CD4-positive, alpha-beta T cell treated with Interleukin-6 at 100 ng/mL for 8 hours (primary cell): ENCODE measurements at places on chromosomes 1 and 21.
A peak's percentile ranks its signal among the peaks of the same experiment; 100 is the strongest.

GRCh38 chr1:167489571-167490340, 28.6 kb downstream of the CD247 start:
- peak; percentile 51 for DNase-seq

GRCh38 chr1:91400133-91400725, 4.4 kb downstream of the HFM1 start:
- no peak for DNase-seq

DNA sequence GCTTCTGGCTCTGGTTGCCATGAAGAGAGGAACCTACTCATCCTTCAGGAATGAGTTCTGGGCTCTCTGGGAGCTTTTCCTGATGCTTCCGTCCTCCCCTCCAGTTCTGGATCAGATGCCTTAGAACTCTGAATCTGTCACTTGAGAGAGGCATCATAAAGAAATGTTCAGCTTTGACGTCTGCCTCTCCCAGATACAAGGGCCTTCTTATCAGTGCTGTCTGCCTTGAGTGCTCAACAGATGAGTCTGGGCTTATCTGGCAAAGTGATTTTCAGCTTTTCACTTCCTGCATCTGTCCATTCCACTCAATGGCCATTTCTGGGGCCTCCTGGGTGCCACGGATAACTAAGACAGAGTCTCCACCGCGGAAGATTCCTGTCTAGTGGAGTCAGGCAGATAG, 12.3 kb upstream of the OTUD3 start:
- DNase-seq: no peak

DNA sequence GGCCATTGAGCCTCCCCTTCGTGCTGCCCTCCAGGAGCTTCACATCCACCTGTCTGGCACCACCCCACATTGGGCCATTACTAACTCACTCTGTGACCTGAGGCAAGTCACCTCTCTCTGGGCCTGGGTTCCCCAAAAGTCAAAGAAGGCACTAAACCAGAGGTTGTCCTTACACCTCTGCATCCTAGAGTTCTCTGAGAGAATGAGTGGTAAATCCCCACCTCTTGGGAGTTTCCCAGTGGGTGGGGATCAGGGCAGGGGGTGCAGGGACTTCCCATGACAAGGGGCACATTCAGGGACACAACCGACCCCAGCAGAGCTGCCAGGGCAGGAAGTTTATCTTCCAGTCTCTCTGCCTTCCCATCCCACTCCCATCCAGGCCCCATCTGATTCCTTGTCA, 99.7 kb downstream of the EPHB2 start:
- no peak for DNase-seq

GRCh38 chr1:183180634-183181056, 5.4 kb upstream of the LAMC2 start:
- DNase-seq: no peak

DNA sequence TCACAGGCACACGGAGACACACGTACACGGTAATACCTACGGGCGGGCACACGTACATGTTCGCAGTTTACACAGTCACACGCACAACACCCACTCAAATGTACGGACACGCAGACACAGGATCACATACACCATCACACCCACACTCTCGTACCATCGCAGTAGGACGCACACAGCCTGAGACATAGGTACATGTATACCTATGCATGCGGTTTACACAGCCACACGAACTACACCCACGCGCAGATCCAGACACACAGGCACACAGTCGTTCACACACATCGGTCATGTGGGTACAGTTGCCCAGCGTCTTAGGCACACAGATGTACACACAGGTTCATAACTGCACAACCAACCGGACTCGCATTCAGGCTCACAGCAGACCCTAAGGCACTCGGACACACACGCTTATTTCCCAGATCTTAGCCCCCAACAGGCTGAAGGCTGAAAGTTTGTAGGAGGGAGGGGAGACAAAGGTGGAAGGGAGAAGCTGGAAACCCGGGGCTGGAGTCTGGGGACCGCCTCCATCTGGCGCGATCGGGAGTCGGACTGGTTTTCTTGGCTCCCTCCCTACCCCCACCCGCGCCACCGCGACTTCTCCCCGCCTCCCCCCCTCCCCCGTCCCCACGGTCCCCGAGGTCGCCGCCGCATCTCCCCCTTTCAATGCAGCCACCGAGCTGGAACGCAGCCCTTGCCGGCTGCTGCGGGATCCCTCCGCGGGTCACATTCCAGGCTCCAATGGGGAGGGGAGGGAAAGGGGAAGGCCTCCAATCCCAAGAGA, 51.9 kb upstream of the SYNC start:
- peak; percentile 20 for DNase-seq

DNA sequence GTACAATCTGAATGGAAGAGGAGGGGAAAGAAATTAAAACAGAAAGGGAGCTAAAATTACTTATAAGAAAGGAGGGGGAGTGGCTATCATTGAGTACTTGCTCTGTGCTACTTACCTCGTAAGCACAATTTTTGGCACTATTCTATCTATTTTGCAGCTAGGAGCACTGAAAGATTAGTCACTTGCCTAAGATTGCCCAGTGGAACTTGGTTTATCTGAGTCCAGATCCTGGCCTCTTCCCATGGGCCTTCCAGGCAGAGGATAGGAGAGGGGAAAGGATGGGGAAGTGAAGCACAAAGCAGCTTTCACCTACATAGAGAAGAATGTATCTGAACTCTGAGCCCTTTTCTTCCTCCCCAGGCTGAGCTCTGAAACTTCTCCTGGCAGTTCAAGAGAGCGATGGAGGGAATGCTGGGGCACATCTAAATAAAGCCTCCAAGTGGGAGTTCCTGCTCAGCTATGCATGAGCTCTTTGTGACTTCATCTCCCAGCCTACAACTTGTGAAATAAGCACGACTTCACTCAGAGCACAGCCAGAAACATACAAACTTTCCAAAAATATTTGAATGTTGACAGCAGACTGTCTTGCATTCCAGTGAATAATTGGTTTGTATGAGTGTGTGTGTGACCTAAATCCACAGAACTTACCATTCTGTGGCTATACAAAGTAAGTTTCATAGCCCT, 29.4 kb downstream of the HMGB4 start:
- DNase-seq: no peak

- no peak for DNase-seq
These were observed 102.9 kb downstream of the EPB41 start for GRCh38 chr1:29017235-29017634.

GRCh38 chr1:229048896-229049295, 222.0 kb upstream of the RAB4A start:
- DNase-seq: no peak

DNA sequence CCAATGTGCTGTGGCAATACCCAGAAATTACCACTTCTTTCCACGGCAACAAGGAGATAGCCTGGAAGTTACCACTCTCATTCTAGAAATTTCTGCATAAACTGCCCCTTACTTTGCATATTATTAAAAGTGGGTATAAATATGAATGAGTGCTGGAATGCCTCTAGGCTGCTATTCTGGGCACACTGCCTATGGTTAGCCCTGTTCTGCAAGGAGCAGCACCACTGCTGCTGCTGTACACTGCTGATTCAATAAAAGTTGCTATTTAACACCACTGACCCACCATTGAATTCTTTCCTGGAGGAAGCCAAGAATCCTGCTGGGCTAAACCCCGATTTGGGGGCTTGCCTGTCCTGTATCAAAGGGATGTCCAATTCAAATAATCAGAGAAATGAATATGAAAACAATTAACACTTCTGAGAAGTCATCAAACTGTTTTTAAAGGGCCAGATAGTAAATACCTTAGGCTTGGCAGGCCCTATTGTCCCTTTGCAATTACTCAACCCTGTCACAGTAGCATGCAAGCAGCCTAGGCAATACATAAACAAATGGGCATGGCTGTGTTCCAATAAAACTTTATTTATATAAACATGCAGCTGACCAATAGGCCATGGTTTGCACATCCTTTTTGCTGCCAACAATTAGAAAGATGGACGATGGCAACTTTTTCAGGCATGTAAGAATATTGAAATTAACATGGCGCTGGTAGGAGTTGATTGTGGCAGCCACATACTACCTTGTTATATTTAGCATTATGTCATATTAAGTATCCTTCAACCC, 369.4 kb upstream of the B3GALT2 start:
- DNase-seq: no peak

GRCh38 chr1:241503444-241503843, 16.1 kb downstream of the FH start:
- no peak for DNase-seq

DNA sequence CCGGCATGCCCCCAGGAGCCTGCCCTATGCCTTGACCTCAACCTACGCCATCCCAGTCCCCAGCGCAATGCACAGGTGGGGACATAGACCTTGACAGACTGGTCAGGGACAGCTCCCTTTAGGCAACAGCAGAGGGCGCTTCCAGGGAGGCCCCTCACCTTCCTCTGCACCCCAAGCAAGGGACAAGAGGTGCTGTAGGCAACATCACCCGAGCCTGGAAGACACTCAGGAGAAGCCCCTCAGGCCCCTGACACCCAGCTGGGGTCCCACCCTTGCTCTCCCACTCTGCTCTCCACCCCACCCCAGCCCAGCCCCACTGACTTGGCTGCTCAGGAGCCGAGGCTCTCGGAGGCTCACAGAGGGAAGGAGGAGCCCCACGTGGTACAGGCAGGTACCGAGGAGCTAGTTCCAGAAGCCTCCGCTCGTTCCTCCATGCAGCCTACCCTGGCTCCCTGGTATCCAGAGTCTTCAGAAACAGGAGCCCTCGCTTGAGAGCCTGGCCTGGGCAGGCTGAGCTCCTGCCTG, 2.4 kb upstream of the WNT3A start:
- DNase-seq: no peak

GRCh38 chr21:33817663-33818451, 97.7 kb downstream of the ATP5PO start:
- no peak for DNase-seq

DNA sequence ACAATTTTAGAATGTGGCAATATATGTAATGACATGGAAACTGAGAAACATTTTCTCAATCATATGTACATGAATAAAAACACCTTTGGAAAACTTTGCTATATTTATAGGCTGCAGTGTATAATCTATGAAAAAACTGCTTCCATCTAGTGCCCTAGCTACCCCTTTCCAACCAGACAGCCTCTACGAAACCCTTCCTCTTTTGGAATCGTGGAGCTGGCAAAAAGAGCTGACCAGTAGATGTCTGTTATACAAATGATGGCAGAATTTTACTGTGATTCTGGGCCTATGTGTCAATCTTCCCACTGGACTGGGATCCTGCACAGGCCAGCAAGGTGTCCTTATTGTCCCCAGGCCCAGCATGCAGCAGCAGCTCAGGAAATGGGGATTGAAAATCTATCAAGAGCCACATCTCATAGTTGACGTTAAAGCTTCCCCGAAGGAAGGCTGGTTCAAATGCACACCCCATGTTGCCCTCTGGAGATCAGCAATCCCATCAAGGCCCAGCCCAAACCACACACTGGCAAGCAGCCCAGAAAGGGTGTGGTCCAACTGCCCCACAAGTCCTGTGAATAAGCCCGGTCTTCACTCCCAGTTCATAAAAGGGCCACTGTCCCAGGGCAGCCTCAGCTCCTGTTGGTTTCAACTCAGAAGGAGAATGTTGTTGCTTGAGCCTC, 8.8 kb upstream of the FAM20B start:
- DNase-seq: no peak

GRCh38 chr1:37633938-37634243, 801 bp downstream of the RSPO1 start:
- no peak for DNase-seq

GRCh38 chr1:107365527-107366240, 224.8 kb downstream of the NTNG1 start:
- DNase-seq: no peak

GRCh38 chr1:148263906-148264255, 111.8 kb upstream of the NBPF11 start:
- no peak for DNase-seq

DNA sequence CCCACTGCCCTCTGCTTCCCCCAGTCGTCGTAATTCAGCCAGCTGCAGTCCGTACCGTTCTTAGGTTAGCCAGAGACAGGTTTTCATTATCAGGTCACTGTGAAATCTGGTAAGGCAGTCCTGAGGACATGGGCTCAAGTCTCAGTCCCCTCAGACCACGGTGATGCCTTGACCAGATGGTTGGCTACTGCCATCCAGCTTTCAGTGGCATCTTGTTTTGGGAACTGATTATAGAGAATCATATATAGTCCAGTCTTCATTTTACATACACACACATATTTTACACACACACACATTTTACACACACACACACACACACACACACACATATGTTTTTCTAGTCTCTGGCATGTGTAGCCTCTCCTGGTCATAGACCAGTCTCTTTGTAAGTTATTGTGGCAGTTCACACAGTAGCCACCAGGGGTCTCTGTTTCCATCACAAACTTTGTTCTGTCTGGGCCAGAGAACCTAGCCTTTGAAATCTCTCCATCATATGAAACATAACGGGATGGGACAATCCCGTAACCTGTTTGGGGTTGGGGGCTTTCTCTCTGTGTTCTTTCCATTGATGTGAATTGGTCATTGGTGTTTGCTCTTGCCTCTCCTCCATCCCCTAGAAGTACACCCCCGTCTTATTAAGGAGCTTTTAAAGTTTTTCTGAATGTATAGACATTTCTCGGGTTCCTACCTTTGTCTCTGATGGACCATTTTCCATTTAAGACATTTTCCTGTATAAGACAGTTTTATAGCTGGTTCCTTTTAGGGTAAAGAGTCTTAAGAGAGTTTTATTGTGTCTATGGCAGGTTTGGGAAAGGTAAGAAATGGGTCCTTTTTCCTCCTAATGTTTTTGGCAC, 8.4 kb upstream of the IKBKE start:
- peak; percentile 74 for DNase-seq
